ENCODE measurements at places on chromosomes 2 and 18. TPM values are rescaled to one million over a fixed set of nuclear protein-coding genes. Genes with fewer than 3 reads are reported as not detected.

L3MBTL4 gene
- 4.9 TPM for total RNA-seq

ARPC2 gene
- total RNA-seq = 262 TPM

HNMT gene
- 114 TPM for total RNA-seq

GPR35 gene
- 132 TPM for total RNA-seq

GALNT1 gene
- total RNA-seq = 118 TPM

POMC gene
- 1.8 TPM for total RNA-seq

IGFBP2 gene
- 26.7 TPM for total RNA-seq

All from mucosa of descending colon (tissue), 3 donors.